ENCODE measurements at places on chromosomes 5 and 9.

GRCh38 chr5:66704790-66705425, 108.7 kb downstream of the MAST4 start:
- no peak for DNase-seq

GRCh38 chr5:163846512-163846911, 341.1 kb downstream of the MAT2B start:
- DNase-seq: no peak

GRCh38 chr5:4659851-4660250, 480.3 kb upstream of the ADAMTS16 start:
- no peak for DNase-seq

- DNase-seq: no peak
Measured at GRCh38 chr9:130994135-130995085, 14.6 kb upstream of the LAMC3 start.

DNA sequence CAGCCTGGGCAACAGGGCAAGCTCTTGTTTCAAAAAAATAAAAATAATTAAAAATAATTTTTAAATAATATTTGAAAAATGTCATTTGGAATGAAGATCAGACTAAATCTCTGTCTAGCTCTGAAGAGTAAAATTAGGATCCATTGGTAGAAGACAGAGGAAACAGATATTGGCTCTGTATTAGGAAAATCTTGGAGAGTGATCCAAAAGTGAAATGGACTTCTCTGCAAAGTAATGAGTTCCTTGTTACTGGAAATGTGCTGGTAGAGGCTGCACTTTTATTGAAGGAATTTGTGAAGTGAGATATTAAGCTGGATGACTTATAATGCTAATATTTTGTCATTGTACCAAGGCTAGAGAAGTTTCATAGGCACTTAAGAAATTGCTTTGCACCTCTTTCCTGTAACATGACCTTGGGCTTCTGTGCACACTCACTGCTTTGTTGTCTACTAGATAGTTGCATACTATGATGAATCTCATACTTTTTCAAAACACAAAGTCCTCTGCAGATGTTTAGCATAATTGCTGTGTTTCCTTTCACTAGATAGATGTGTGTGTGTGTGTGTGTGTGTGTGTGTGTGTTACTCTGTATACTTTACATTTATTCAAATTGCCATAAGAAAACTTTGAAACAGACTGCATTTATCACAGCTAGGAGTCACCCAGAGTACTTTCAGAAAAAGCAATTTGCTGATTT, 13.1 kb downstream of the THBS4 start:
- DNase-seq: no peak

GRCh38 chr5:120159155-120159554, 304.9 kb upstream of the PRR16 start:
- no peak for DNase-seq

DNA sequence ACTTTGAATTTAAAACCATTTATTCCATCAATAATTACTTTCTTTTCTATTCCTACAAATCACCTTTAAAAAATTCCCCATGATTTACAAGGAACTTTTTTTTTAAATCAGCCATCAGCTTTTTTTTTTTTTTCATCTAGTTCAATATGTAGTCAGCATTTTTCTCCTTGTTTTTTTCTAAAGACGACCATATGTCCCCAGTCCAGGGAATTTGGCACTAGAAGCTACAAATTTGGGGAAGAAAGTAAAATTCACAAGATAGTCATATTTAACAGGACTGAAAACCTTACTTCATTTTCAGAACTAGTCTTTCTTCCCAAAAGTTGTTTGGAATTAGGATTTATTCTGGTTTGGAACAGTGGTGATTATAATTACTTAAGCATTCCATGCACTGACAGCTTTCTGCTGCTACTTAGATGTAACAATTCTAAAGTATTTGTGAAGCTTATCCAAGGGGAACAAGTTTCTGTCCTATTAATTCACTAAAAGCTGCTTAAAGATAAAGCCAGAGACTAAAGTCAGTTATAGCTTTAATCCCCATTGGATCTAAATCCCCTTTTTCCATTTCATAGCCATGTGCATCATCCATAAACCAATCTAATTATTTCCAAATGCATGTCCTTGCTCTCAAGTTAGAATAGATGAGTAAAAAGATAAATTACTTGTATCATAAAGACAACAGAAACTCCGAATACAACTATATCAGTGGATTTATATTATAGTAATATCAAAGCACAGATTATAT, 7.4 kb upstream of the SNCAIP start:
- DNase-seq: no peak

DNA sequence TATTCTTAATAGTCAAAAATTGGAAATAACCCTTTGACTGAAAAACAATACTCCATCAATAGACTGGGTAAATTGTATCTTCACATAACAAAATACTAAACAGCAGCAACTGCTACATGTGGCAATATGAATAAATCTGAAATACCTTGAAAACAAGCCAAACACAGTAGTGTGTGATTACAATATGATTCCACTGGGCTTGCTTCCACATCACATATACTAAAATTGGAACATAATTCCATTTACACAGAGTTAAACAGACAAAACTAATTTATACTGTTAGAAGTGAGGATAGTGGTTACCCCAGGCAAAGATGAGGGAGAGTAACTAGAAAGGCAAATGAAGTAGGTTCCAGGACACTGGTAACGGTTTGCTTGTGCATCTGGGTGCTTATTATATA, 20.4 kb downstream of the FNIP1 start:
- DNase-seq: no peak

- DNase-seq: no peak
Measured at GRCh38 chr5:177315411-177315810, 3.7 kb upstream of the MXD3 start.

DNA sequence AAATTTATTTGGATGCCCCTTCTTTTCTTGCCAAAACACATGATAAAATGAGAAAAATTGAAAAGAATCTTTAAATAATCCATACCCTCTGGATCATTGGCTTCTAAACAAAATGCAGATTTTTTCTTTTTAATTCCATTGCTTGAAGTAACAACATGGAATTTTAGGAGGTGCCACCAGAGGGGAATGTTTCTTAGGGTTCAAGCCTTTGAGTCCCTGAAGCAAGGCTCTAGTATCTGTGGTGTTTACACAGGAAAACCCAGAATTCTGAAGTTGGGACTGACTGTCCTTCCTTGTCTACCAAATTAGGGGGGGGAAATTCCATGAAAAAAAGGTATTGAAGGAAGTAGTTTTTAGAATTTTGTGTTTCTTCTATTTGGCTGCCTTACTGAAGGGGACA, 69.4 kb downstream of the LMNB1 start:
- no peak for DNase-seq

DNA sequence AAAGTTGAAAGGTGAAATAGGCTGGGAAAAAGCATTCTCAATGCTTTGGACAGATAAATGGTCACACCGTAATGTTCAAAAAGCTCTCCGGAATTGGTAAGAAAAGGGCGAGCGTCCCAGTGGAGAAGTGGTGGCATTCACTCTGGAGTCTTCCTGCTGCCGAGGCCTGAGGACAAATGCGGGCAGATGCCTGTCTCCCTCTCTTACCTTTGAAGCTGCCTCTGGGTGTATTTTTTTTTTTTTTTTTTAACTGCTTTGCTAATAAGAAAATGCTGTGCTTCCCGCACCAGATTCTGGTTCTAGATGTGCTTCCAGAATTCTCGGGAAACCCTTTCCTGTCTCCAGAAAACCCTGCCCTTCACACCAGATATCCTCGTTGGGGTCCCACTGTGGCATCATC, 24.4 kb upstream of the CTSL start:
- no peak for DNase-seq

GRCh38 chr5:10485142-10485795, 43.6 kb downstream of the ROPN1L start:
- DNase-seq: no peak

- DNase-seq: no peak
Measured at GRCh38 chr9:134375011-134375390, 48.7 kb downstream of the RXRA start.

DNA sequence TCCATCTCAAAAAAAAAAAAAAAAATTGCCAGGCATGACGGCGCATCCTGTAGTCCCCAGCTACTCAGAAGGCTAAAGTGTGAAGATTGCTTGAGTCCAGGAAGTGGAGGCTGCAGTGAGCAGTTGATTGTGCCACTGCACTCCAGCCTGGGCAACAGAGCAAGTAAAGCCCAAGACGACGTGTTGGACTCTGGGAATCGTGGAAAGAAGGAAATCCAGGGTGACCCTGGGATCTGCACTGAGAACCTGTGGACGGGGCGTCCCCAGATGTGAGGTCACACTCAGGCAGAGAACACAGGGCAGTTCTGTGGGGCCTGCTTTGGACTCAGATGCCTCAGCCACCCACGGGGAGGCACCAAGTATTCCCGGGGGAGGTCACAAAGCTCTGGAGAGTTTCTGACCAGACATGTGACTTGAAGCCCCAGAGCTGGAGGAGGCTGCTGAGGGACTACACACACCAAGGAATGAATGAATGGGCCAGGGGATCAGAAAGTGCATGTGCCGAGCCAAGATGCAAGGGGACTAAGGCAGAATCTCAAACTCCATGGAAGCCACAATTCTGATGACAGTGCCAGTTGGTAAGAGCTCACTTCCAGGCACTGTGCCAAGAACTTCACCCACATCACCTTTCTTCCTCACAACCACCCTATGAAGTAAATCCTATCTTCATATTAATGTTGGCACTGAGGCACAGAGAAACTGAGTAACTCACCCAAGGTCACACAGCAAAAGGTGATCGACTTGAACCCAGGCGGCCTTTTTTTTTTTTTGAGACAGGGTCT, 12.9 kb downstream of the DYNC2I2 start:
- no peak for DNase-seq

- no peak for DNase-seq
Measured at GRCh38 chr5:2353211-2353610, 398.3 kb downstream of the IRX2 start.

DNA sequence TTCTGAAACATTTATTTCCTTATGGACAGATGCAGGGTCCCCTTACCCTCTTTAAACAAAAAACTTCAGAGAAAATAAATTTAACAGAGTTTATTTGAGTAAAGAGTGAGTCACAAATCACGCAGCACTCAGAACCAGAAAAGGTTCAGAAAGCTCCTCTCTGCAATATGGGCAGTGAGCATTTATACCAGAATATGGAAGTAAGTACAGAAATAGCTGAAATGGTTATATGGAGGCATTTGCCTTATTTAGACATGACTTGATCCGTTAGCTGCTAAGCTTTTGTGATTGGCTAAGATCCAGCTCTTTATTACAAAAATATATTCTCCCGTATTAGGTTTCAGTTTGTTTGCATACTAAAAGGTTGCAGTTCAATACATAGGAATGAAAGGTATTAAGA, 1554.1 kb downstream of the EFNA5 start:
- DNase-seq: no peak

DNA sequence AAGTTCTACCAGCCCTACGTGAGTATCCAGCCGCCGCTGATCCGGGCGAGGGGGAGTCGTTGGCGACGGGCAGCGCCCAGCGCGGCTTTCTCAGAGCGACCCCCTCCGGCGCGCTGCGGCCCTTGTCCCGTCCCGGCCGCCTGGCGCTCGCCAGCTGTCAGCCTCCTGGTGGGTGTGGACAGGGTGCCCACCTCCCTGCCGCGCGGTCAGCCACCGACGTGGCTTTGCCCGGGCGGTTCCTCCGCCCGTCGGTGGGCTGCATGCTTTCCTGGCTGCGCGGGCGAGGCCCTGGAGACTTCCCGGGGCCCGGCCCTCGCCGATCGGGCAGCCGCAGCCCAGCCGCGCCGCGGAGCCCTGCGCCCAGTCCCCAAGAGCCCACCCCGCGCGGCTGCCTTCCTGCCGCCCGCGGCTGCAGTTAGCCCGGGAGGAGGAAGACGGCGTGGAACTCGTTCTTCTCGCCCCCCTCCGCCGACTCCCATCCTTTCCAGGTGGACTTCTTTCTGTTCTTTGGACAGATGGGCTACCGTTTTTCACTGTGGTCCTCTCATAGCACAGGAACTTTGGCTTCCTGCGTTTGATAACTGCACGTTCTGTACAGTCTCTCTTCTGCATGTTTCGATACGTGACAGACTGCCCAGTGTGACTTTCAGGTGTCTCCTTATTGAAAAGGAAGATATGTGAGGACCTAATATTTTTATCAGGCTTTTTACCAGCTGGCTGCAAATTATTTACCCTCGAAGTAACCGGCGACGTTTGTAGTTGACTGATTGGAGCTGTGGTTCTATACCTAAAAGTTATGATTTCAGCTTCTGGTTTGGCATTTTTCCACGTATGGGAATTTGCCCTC, 577 bp downstream of the AP3S1 start:
- DNase-seq: no peak

DNA sequence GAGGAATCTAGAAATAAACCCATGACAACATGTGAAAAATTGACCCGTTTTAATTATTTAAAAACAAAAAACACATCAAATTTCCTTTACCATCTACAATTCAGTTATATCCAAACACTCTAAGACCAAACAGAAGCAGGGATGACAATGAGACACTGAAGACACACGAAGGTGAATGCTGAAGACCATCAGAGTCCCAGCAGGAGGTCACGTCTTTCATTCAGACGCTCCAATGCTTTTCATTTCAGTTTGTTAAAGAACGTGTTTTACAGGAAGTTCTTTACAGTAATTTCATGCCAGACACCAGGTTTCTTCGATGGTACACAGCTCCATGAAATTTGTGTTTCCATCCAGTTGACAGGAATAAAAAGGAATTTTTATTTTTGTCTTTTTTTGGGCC, 10.1 kb downstream of the RBM22 start:
- no peak for DNase-seq

DNA sequence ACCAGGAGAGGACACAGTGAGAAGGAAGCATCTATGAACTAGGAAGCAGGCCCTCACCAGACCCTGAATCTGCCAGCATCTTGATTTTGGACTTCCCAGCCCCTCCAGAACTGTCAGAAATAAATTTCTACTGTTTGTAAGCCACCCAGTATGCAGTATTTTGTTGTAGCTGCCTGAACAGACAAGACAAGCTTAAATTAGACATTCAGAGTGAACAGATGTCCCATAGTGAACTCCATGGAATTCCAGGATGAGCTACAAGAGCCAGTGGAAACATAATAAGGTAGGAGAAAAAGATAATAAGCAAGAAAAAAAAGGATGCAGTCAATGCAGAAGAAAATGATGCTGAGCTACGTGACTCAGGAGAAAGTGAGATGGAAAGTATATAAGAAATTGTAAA, 47.8 kb upstream of the MAMDC2 start:
- no peak for DNase-seq

- DNase-seq: no peak
Measured at GRCh38 chr5:16536246-16536645, 70.6 kb upstream of the ZNF622 start.

GRCh38 chr5:179862891-179863290, 4.3 kb upstream of the MRNIP start:
- no peak for DNase-seq

DNA sequence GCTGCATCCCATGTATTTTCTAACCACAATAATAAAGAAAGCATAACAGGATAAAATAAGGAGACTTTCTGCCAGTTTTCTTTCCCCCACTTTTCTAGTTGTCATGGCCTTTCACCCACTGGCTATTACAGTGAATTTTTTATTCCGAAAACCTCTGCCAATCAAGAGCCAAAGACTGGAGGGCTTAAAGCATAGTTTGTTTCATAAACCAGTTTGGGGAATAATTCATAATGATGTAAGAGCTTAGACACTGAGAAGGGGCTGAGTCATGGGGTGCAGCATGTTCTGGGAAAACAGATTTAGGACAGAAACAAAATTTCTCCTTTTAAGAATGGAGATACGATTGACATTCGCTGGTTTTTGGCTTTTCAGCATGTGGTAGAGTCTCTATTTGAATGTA, 4.4 kb upstream of the GLIPR2 start:
- DNase-seq: no peak

GRCh38 chr5:77016962-77017361, 13.2 kb upstream of the AGGF1 start:
- DNase-seq: no peak
